Stimulated activated CD4-positive, alpha-beta T cell treated with anti-CD3 and anti-CD28 coated beads, Interleukin-4, amount 100 ng/mL, for 4 hours (primary cell): ENCODE measurements at places on chromosomes 11 and 22.

DNA sequence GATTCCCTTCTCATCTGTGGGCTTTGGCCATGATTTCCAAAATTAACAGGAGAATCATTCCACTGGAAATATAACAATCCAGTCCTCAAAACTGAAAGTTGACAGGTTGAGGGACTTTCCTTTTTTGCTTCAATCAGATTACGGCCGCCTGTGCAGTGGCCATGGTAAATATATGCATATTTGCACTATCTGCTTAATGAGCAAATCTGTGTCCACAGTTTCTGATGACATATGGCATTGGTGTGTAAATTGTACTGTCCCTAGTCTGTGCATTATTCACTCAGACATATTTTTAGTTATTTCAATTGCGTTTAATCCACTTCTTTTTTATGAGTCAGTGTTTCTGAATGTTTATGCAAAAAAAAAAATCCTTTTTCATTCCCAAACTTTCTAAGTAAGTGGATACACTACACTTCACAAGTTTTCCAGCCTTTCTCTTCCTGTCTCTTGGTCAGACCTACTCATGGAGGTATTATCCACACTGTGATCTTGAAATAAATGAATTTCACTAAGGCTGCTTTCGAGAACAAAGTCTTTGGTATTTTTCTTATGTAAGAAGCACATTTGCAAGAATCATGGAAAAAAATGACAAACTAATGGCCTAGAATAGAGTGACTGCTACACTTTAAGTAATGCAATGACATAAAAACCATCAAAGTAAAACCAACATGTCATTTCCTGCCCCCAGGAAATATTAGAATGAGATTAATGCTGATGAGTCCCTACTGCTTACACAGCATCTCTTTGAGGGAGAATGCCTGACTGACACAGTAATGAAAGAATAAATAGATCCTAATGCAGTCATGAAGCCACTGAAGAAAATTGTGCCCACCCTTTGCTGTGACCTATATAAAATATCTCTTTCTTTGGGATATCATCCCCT is 76.4 kb upstream of the MTNR1B start:
- no peak for DNase-seq

- DNase-seq = no peak
Observed at GRCh38 chr11:18384157-18384641, 10.2 kb upstream of the LDHA start.

- DNase-seq = no peak
Observed at GRCh38 chr11:29159552-29160465, 857.0 kb downstream of the KCNA4 start.

- no peak for DNase-seq
Observed at GRCh38 chr11:121417055-121417551, 35.0 kb upstream of the SORL1 start.

DNA sequence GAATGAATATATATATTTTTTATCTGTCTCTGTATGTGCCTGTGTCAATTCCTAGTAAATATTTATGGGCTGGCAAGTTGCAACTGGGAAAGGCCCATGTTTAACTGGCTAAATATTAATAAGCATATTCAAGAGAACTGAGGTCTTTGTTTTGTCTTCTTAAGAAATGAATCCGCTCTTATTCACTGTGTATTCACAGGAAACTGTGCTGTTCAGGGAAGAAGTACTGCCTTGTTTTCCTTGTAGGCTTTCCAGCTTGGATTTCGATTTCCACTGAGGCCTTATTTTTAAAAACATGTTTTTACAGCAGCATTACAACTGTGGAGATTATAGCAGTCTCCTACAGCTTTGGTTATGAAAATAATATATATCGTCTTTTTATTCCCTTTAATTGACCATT is 64.7 kb downstream of the LDLRAD3 start:
- no peak for DNase-seq

GRCh38 chr11:116072133-116072532 is 567.9 kb upstream of the CADM1 start:
- DNase-seq = no peak

DNA sequence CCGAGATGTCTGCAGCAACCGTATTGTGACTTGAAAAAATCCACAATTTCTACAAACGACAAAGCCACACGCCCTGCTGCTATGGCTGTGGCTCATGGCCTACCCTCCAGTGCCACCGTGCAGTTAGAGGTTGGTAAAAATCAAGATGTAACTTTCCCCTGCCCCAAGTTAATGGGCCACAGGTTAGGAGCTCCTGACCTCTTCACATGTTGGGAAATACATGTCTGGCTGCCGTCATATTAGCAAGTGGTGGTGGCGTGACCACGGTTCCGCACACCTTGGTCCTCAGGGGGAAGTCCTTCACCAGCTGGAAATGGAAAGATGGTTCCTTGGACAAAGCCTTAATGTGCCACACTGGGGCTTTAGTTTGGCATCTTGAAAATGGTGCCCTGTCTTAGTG is 27.4 kb upstream of the CCND1 start:
- DNase-seq = no peak

DNA sequence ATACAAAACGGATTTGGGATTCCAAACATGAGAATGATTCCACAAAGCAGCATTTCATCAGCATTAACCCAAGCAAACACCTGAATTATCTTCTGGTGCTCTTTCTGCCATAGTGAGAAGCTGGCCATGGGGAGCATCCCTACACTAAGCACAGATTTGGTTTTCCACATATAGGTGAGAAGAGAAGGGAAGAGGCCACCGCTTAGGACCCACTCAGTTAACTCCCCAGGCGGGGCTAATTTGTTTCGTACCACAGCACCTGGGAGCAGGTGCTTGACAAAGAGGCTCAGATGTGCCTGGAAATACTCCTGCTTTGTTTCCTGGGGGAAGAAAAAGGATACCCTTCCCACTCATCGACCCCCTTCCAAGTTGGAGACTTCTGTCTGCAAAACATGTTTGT is 64.2 kb downstream of the RAB30 start:
- DNase-seq = no peak

GRCh38 chr11:35035894-35036408 is 103.0 kb upstream of the CD44 start:
- no peak for DNase-seq

GRCh38 chr22:19176175-19176643 is 2.3 kb downstream of the SLC25A1 start:
- no peak for DNase-seq

- DNase-seq = no peak
Observed at GRCh38 chr11:70572974-70573260, 174.6 kb downstream of the CTTN start.
